ENCODE measurements at places on chromosomes 12 and 14.

GRCh38 chr14:104262515-104263514, 124.4 kb downstream of the KIF26A start:
- no peak for DNase-seq

DNA sequence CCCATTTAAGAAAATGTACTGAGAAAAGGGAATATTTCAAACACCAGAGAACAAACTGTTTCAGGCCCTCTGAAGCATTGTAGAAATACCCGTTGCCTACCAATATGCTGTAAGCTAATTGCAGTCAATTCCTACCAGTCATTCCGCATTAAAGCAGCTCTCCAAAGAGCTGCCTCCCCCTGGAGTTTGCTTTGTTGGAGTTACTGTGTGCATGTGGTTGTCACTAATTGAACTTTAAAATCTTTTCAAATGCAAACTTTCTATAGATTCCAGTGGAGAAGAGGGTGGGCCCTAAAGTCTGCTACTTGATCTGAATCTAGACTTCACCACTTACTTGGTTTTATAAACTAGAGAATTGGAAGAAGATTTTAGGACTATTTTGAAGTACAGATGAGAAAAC, 112.7 kb downstream of the PLXNC1 start:
- DNase-seq, result no peak

DNA sequence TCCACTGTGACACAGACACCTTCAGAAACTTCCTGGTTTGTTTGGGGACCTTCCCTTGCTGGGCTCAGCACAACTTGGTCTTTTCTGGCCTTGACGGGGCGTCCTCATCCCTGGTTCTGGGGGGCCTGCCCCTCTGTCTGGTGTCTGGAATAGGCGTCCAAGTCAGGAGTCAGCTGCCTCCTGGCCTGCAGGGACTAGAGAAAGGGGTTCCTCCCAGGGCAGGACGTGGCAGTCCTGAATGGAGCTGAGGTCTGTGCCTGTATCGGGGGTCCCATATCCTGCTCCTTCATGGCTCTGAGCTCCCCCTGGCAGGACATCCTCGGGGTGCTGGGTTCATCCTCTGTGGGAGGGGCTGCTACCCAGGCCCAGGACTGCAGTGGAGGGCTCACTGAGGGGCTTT, 384.0 kb downstream of the TMEM121 start:
- no peak for DNase-seq

DNA sequence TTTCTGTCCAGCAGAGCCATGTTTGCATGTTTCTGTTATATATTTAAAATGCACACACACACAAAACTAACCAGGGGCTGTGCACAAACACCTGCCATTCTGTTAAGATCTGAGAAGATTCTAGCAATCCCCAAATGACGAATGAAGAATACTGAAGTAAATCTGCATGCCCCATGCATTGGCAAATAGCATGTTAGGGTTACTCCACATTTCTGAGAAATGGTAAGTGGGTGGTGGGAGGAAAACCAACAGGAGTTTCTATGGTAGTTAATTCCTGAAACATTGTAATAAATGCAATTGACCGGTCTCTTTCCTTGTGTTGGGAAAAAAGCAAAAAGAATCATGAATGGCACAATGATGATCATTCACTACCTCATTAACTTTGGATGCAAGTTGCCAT, 318.0 kb downstream of the BCAT1 start:
- no peak for DNase-seq

All from naive thymus-derived CD8-positive, alpha-beta T cell (primary cell).